T-helper 17 cell (primary cell): ENCODE measurements at places on chromosomes 1 and 21.

DNA sequence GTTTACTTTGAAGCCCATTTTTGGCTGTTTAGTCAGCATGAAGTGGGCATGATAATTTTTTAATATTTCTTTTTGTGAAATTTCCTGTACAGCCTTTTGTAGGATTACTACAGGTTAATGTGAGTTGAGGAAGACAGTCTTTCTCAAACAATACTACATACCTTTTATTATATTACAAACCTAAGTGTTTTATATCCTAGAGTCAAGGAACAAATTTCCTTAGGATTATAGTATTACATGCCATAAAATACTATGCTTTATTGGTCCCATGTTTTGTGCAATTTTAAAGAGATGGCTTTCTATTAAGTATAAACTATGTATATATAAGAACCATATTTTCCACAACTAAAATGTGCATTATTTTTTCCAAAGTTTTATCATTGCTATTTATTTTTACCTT, 9.2 kb upstream of the CHAF1B start:
- DNase-seq = no peak

GRCh38 chr1:165284454-165284853, 72.1 kb downstream of the LMX1A start:
- no peak for DNase-seq

DNA sequence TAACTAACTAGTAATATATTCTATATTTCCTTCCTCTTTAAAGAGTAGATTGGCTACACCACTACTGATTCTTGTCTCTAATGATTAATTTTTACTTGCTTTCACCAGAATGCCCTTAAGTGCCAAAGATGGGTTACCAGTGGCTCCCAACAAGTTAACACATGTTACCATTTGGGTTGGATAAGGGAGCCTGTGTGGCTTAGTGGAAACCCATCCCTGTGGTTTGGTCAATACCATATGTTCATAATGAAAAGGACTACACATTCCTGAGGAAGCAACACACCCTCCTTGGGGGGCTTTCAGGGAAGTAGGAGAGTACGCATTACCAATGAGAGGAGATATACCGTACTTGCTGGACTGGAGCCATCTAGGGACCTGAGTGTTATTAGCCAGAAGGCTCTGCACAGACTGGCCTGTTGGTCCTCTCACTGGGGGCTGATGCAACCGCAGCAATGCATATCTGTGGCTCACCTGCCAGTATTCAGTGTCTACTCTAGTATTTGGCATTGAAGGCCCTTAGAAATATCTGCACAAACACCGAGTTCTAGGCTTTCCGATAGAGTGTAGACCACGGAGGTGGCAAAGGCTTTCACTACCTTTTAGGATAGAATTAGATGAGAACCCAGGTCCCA, 29.3 kb upstream of the PLXNA2 start:
- DNase-seq = no peak

DNA sequence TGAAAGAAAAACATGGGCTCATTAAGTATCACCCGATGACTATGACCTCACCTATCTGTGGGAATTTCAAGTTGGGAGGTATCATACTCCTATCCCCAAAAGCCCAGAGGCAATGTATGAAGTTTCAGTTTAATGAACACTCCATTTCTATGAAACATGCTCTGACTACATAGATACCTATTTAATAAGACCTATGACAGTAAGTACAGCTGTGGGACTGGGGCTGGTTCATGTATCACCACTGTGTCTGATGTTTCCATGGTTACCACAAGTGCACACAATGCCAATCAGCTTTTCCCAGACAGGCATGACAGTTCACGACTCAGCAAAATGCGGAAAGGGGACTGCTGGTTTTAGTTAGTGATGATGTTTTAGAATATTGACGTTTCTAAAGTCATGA, 167.7 kb downstream of the SIPA1L2 start:
- DNase-seq = no peak
